Tibial nerve (tissue), 4 donors: ENCODE measurements at places on chromosomes 6 and 20. TPM values are rescaled to one million over a fixed set of nuclear protein-coding genes. Genes with fewer than 3 reads are reported as not detected.
A peak's percentile ranks its signal among the peaks of the same experiment; 100 is the strongest.

- H3K27me3 ChIP-seq, result no peaks in the 10 kb centered on the region
- H3K27ac ChIP-seq, result no peak overlapping the region
- H3K4me1 ChIP-seq, result peaks cover 14% of the 10 kb centered on the region
- no peak for DNase-seq
These were observed 219.8 kb downstream of the LAMA2 start for GRCh38 chr6:129102741-129103140.

DNA sequence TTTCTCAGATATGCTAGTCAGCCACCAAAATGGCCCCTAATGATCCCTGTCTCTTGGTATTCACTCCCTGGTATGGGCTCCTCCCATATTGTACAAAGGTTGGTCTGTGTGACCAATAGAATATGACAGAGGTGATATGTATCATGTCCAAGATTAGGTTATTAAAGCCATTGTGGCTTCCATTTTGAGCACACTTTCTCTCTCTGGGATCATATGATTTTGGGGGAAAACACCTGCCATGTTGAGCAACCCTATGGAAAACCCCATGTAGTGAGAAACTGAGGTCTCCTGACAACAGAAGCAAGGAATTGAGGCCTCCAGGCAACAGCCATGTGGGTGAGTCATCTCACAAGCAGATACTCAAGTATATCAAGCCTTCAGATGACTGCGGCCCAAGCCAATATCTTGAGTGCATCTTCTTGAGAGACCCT lies 7.1 kb upstream of the ZNF318 start:
- no peaks in the 10 kb centered on the region for H3K27me3 ChIP-seq
- no peaks in the 10 kb centered on the region for H3K4me1 ChIP-seq
- H3K36me3 ChIP-seq, result no peaks in the 10 kb centered on the region
- DNase-seq, result no peak
- no peak overlapping the region for H3K4me3 ChIP-seq
- no peak overlapping the region for H3K27ac ChIP-seq

DNA sequence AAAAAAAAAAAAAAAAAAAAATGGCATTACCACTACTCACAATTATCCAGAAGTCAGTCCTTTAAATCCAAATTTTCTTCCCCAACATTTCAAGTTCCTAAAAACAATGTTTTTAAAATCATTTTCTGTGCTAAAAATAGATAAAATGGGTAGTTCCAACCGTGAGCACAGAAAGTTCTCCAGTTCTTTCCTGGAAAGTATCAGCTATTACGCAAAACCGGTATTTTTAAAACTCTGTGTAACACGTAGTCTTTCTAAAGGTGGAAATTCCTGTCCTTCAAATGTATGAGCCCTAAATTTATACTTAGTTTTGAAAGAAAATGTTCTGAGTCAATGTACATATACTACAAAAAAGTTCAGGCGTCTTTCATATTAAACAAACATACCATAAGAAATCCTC lies 83.5 kb upstream of the SCAF8 start:
- H3K4me3 ChIP-seq, result no peak overlapping the region
- no peak overlapping the region for H3K27ac ChIP-seq
- H3K36me3 ChIP-seq, result no peaks in the 10 kb centered on the region
- no peaks in the 10 kb centered on the region for H3K27me3 ChIP-seq

GRCh38 chr20:62941792-62942191 lies 3.8 kb downstream of the GID8 start:
- H3K4me1 ChIP-seq, result peaks cover 41% of the 10 kb centered on the region
- no peaks in the 10 kb centered on the region for H3K27me3 ChIP-seq
- H3K4me3 ChIP-seq, result no peak overlapping the region
- H3K27ac ChIP-seq, result no peak overlapping the region
- peaks cover 26% of the 10 kb centered on the region for H3K36me3 ChIP-seq

ALDH8A1 gene
- total RNA-seq, result 0.90 TPM

- peaks cover 3% of the 10 kb centered on the region for H3K4me1 ChIP-seq
- H3K27ac ChIP-seq, result no peak overlapping the region
- H3K27me3 ChIP-seq, result no peaks in the 10 kb centered on the region
- DNase-seq, result no peak
- H3K4me3 ChIP-seq, result no peak overlapping the region
These were observed 13.7 kb upstream of the UBE2V1 start for GRCh38 chr20:50126662-50127061.

POPDC3 gene
- 1.8 TPM for total RNA-seq

DNA sequence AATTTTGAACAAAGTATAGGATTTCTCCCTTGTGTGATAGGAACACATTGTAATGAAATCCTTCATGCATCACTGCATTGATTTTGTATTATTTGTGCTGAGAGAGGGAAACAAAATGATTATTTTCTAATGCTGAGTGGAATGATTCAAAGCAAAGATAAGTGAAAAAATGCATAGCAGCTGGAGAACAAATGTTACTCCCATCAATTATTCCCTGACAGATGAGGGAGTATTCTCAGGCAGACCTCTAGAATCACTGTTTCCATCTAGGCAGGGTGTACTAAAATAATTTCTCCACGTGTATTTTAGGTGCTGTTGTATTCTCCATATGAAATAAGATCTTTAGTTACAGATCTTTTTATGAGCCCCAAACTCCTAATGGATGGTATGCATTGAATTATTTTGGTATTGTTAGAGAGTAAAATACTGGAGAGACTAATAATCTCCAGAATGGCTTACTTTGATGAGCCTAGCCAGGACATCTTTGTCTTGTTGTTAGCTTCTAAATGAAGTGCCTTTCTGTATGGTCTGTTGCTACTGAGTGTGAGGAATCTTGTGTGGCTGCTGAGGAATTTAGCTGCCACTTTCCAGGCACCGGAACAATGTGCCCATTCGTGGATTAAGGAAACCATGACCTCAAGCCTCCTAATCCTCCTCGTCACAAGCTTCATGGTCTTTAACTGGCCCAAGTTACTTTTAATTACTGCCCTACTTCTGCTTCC lies 39.6 kb downstream of the RNF217 start:
- DNase-seq, result no peak
- H3K27ac ChIP-seq, result no peak overlapping the region
- peak overlapping the region; percentile 9 for H3K4me3 ChIP-seq

UBE2V1 gene
- total RNA-seq, result 83.9 TPM

GHRH gene
- total RNA-seq, result not detected

DNA sequence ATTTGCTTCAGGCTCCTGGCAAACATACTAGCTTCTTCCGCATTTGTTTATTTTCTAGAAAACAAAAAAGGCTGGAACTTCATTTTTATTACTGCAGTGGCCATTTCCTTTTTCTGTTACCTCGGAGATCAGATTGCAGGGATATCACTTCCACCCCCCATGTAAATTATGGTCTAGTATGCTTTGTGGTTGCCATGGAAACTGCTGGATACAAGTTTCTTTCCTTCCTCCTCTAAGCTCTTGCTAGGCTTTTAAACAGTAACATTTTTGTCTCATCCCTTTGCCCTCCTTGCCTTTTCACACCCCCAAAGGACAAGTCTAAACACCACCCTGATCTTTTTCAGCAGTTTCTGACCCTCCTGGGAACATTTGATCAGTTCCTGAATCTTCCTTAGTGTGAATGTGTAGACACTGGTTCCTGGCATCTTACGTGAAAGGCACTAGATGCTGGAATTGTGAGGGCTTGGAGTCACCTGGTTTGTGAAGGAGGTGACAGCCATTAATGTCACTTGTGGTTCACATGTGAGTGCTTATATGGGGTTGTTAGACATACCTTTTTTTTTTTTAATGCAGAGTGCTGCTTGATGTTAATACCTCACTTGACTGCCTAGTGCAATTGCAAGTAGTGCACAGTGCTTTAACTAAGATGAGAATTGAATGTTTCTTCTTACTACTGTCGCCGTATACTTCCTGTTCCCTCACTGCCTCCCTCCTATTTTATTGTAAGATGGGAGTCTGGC lies 181.6 kb downstream of the JARID2 start:
- H3K27me3 ChIP-seq, result no peaks in the 10 kb centered on the region
- H3K27ac ChIP-seq, result peak overlapping the region; percentile 6
- no peaks in the 10 kb centered on the region for H3K36me3 ChIP-seq

SLC13A3 gene
- 10.0 TPM for total RNA-seq

SIRPD gene
- not detected for total RNA-seq

DNA sequence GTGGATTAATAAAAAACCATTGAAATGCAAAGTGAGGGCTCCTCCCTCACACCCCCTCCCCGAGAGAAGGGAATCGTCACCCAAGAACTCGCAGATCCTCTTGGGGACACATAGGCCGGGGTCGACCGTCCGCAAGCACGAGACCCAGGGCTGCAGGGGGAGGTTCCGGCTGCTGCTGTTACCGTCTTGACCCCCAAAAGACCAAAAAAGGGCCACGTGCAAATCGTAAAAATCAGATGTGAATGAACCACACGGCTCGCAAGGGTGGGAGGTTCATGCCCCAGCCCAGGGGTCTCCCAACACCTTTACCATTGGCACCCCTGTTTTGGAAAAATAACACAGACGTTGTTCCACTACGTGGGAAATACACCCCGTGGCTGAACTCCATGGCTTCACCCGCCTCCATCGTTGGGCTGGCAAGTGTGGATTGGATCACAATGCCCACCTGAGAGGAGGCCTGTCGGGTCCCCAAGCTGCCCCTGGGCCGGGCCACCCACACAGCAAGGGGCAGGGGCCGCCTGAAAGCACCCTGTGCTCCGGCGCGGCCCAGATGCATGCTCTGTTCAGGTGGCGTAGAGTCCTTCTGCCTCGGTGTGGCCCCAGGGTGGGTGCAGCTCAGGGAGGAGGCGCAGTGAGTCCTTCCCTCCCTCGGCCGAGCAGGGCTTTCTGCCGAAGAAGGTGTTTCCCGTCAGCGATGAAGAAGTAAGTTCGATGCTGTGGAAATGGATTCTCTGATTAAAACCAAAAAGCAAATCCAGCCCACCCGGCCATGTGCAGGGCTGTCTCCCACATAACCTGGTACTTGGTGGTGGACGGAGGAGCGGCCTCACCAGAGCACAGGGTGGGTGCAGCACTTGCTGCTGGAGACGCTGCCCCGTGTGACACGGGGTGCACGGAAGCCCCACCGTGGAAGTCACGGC lies 85.0 kb downstream of the YTHDF1 start:
- DNase-seq, result no peak
- peaks cover 48% of the 10 kb centered on the region for H3K27me3 ChIP-seq
- no peaks in the 10 kb centered on the region for H3K4me1 ChIP-seq
- no peak overlapping the region for H3K27ac ChIP-seq
- H3K36me3 ChIP-seq, result no peaks in the 10 kb centered on the region
- H3K4me3 ChIP-seq, result no peak overlapping the region

SNX9 gene
- total RNA-seq, result 61.2 TPM

WFDC5 gene
- total RNA-seq, result not detected

DNA sequence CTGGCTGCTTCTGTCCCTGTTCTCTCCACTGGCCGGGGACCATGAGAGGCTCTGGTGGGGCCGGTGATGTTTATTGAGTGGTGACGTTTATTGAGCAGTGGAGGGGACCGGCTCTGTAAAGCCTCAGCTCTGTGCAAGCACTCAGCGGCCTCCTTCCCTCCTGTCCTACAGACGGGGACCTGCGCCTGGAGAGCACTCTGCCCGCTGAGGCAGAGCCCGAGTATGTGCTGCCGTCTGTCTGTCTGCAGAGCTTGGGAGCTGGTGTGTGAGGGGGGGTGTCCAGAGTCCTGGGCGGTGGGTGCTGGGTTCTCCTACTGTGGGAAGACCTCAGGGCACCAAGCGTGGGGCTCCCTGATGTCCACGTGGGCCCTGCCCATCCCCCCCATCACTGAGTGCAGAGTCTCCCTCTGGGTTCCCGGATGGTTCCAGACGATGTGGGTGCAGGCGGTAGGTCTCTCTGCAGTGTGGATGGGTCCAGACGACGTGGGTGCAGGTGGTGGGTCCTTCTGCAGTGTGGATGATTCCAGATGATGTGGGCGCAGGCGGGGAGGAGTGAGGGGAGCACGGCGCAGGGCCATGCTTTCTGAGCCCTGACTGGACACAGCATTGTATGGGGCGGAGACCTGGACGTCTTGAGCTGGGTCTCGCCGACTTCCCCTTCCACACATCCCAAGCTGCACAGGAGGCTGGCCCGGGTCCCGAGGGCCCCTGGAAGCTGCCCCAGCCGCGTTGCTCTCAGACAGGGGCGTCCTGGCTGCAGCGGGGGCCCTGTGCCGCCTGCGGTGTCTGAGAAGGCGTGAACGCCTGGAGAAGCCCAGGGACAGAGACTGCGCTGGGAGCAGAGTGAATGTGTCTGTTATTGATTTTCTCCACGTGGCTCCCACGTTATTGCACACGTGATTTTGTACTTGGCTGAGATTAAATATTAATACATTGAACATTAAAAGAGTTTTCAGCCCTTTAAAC lies 14.9 kb upstream of the BHLHE23 start:
- no peak overlapping the region for H3K27ac ChIP-seq
- H3K4me1 ChIP-seq, result no peaks in the 10 kb centered on the region
- DNase-seq, result no peak
- H3K36me3 ChIP-seq, result no peaks in the 10 kb centered on the region

DNA sequence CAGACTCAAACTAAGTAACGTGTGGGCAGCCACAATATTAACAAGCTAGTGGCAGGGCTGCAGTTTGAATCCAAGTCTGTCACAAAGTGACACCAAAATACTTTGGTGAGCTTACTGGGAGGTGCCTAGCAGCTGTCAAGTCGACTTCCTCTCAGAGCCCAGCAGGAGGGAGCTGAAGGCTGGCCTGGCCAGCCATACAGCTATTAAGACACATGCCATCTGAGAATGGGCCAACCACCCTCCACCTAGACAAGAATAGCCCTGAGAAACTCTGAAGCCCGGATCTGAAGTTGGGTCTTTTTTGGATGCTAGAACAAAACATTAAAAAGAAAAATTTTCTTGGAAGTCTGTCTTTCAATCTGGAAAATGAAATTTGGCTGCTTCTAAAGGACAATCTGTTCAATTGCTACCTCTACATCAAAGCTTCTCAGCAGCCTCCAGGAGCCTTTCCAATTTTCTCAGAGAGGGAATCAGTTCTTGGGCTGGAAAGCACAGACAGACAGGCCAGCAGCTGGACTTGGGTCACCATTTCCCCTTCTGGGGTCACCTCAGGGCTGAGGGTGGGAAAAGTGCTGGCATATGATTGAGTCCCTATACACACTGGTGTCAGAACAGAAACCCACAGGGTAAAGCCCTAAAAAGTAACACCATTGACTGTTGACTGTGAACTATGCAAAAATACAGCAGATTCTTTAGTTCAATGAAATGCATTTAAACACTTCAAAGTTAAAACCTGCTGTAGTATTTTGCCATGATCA lies 42.9 kb downstream of the UQCC1 start:
- H3K27ac ChIP-seq, result no peak overlapping the region
- no peaks in the 10 kb centered on the region for H3K27me3 ChIP-seq
- peaks cover 53% of the 10 kb centered on the region for H3K36me3 ChIP-seq
- no peak for DNase-seq
- H3K4me1 ChIP-seq, result peaks cover 18% of the 10 kb centered on the region

DNA sequence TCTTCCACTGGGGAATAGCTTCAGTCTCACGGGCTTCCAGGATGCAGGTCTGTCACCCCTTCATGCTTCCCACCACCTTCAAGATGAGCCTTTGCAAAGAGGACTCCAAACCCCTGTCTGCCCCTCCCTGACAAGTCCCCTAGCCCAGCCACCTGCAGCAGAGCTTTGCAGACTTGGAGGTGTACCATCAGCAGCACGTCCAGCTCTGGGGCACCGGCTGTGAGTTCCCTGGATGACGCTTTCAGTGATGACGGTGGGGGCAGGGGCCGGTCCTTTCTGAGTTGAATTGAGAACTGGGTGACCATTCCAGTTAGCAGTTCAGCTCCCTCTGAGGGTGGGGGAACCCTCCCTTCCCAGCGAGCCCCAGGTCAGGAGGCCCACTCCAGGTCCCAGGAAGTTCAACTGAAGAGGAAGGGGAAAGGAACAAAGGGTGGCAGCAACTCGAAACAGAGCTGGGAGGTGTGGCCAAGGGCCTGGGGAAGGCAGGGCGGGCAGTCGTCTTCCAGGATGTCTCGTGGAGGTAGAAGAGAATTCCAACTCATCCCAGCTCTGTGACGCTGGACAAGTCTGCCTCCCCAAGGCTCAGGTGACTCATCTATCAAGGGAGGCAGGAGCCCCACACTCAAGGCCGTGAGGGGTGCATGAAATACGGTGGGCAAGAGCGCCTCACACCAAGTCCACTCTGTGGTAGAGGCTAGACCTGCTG lies 86.0 kb downstream of the PTPN1 start:
- peaks cover 4% of the 10 kb centered on the region for H3K4me1 ChIP-seq
- no peak for DNase-seq
- H3K4me3 ChIP-seq, result no peak overlapping the region
- H3K27ac ChIP-seq, result no peak overlapping the region
